ENCODE measurements at places on chromosomes 7 and 10.

- no peak for DNase-seq
Measured at GRCh38 chr7:101707587-101707986, 78.5 kb upstream of the MYL10 start.

- DNase-seq: no peak
Measured at GRCh38 chr10:31526681-31527080, 207.7 kb downstream of the ZEB1 start.

DNA sequence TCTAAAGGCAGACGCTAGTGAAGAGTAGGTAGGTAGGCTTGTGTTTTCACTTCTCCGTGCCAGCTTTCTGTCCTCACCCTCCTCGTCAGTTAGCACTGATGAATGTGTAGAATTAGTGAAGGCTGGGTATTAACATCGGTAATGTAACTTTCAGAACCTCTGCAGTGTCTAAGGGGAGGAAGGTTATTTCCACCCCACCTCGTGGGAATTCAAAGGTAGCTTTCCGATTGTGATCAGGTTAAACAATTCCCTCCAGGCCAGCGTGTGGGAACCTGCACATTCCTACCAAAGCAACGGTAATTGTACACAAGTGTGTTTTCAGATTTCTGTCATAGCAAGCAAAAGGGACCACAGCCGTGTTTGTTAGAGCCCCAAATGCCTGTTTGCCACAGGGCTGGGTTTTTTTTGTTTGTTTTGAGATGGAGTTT is 405.0 kb upstream of the GALNT17 start:
- DNase-seq: no peak

DNA sequence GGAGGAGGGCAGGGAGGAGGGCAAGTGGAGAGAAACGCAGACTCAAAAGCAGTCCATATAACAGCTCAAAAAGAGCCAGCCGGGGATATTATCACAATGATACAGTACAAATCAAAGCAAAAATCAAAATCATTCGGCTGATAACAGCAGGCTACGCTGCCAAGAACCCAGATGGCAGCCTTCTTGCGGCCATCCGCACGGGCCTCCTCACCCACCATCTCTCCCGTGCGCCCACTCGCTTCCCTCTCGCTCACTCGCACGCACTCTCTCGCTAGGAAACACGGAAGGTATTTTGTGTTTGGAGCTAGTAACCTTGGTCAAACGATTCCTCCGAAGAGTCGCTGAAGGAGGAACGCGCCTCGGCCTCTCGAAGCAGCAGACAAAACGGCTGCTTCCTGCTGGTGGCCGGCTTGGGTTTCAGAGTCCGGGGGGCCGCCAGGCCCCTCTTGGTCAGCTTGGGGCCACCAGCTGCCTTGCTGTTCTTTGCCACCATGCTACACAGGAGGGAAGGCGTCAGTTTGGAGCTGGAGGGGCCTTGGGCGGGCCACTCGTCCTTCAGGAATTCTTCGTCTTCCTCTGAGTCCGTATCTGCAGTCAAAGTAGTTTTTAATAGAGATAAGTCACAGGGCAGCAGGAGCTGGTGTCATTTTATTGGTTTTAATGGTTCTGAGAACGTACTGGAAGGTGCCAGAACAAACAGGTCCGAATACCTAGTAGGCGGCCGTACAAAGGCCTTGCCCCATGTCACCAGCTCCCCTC is 68.9 kb downstream of the SLC29A4 start:
- no peak for DNase-seq

GRCh38 chr10:30160271-30160982 is 101.0 kb upstream of the JCAD start:
- no peak for DNase-seq

GRCh38 chr10:117626228-117626627 is 83.7 kb downstream of the EMX2 start:
- no peak for DNase-seq
